ENCODE measurements at places on chromosomes 6 and 20.

DNA sequence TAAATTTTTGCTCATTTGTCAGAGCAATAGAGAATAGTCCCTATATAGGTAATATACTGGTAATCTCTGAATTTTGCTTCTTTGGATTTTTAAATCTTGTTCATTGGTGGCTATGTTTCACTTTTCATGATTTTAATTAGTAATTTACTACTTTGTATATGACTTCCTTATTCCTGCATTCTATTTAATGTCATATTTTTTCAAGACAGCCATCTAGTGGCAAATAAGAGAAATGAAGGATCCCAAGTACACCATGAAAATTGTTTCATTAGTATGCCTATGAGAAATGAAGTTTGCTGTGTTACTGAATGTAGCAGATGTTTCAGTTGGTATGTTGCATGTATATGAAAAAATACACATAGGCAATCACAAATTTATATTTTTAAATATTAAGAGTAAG is 82.4 kb downstream of the ZNF292 start:
- DNase-seq: peak; percentile 19

- no peak for DNase-seq
Observed at GRCh38 chr20:1171461-1172093, 13.2 kb downstream of the TMEM74B start.

DNA sequence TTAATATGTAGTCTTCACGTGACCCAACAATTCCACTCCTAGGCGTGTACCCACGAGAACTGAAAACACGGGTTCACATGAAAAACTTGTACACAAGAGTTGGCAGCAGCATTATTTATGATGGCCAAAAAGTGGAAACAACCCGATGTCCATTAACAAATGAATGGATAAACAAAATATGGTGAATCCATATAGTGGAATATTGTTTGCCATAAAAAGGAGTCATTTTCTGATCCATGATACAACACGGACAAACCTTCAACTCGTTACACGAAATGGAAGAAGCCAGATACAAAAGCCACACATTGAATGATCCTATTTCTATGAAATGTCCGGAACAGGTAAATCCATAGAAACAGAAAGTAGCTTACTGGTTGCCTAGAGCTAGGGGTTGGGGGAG is 78.4 kb downstream of the BMP7 start:
- no peak for DNase-seq

DNA sequence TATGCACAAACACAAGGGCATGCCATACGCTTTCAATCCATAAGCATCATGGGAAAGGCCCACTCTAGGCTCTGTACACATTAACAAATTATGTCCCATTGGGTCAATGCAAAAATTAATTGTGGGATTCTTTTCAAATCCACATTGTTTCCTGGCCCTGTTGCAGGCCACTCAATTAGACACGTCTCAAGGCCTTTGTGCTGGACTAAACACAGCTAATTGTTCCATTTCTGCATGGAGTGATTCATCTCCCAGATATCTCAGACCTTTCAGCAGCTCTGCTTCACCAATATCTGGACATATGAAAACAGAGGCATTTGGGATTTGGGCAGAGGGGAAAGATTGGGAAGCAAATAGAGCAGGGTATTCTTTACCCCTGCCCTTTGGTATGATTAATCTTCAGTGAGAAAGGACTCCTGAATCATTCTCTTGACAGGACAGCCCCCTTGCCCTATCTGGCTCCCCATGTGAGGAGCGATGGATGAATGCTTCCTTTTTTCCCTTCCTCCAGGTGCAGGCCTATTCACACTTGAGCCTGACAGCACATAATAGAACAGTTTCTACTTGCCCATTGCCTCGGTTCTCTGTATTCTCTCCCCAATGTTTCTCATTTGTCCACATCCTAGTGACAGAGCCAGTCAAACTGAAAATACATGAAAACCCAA is 547.6 kb downstream of the HAO1 start:
- no peak for DNase-seq

- no peak for DNase-seq
Observed at GRCh38 chr6:15823838-15824414, 161.1 kb upstream of the DTNBP1 start.

- DNase-seq: no peak
Observed at GRCh38 chr6:168166627-168167026, 87.6 kb upstream of the FRMD1 start.

- DNase-seq: no peak
Observed at GRCh38 chr6:158019416-158019815, 37.8 kb downstream of the SYNJ2 start.

DNA sequence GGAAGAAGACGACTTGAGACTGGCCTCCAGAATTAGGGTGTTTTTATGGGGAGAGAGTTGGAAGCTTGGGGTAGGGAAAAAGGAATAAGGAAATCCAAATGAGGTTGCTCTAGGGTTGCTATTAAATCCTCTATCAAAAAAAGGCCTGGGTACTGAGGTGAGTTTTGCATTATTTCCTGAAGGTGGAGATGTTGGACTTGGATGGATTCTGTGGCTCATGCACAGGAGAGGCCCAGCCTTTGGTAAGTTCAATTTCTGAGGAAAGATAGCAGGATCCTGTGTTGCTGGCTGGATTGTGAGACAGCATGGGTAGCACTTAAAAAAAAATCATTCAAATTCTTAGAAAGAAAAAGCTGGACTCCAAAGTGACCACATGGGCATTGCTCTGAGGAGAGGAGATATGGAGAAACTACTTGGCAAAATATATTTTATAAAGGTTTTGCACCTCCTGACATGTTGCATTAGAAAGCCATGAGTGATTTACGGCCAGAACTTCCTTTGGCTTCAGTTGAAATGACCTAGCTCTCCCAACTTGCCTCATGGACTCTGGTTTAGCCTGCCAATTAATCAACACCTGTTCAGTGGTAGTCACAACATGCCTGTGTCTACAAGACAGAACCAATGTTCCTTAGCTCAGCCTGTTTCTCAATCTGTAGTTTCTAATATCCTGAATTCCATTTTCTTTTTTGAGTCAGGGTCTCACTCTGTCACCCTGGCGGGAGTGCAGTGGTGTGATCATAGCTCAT is 152.1 kb upstream of the RALGAPA2 start:
- no peak for DNase-seq

DNA sequence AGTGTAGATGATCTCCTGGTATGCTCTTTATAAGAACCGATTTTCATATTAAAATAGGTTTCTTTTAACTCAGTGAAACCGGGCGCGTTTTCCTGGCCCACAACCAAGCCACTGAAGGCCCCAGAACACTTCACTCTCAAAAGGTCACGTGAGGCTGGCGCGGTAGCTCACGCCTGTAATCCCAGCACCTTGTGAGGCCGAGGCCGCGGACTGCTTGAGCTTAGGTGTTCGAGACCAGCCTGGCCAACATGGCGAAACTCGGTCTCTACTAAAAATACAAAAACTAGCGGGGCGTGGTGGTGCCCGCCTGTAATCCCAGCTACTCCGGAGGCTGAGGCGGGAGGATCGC is 402 bp upstream of the TAF8 start:
- peak; percentile 72 for DNase-seq

DNA sequence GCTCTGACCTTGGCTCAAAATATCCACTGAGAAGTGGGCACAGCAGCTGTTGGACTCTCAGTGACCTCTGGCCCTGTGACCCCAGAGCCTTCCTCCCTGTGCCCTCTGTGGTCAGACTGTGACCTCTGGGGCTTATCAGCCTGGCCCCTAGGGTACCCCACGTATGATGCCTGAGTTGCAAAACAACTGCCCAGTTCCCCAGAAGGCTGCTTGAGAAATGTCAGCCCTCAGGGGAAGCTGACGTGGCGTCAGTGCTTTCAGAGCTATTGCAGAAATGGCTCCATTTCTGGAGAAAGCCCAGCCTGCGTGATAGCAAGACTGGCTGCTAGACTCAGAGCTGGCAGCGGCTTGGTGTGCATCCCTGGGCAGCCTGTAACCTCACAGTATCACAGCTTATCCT is 31.5 kb upstream of the TGM2 start:
- no peak for DNase-seq

DNA sequence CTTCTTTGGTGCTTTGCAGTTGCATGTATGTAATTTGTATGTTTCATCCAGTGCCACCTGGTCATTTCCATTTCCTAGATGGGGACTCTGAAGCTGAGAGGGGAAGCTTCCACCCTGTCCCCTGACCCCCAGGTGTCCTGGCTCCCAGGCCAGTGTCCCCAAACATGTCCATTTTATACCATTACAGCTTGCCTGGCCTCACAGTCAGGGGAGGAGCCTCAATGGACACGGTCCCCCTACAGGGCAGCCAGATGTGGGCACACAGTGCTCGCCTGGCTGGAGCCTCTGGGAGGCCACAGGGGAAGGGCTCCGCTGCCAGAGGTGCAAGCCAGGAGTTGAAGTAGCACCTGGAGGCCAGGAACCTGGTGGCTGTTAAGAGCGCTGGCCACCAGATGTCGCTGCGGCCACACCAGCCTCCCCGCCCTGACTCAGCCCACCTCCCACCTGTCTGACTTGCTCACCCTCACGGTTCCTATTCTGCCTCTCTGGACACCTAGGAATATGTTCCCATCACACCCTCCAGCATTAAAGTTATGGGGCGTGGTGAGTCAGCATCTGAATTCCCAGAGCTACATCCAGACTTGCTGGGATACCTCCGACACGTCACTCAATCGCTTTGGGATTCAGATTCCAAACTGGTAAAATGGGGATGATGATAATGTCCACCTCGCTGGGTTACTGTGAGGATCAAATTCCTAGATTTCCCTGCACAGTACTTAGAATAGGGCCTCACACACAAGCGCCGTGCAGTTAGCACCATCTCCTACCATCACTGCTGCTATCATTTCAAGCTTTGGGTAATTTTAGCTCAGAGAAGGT is 107.4 kb downstream of the SULF2 start:
- DNase-seq: peak; percentile 67

- no peak for DNase-seq
Observed at GRCh38 chr20:62476056-62476838, 452 bp upstream of the GATA5 start.

DNA sequence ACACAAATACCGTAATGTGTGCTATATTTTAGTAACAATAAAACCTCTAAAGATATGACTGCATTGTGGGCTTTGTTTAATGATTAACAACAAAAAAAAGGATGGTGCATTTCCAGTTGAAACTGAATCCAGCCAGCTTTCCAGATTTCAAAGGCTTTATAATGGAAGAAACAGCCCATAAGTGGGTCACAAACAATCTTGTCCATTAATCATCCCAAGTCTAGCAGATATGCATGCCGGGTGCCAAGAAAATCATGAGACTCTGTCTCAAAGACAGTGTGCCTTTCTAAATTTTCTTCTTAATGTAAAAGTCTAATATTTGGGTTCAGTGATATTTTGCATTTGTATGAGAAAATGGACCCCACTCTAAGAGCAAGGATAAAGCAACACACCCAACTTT is 20.6 kb upstream of the LAMP5 start:
- DNase-seq: no peak

DNA sequence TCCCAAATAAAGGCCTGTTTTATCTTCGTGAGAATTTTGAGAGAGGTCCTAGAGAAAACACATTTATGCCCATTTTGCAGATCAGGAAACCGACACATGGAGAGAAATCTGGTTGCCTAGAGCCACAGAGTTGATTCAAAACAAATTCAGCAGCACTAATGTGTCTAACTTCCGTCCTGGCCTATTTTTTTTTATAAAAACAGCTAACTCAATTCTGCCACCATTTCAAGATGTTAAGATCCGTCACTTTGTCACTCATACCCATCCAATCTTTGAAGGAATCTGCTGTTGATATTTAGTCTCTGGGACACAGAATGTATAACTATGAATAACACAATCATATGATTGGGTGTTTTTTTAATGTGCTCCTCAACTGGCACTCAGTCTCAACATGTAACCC is 611.1 kb upstream of the ARID1B start:
- peak; percentile 43 for DNase-seq

GRCh38 chr20:14992153-14992552 is 654.7 kb upstream of the FLRT3 start:
- no peak for DNase-seq

DNA sequence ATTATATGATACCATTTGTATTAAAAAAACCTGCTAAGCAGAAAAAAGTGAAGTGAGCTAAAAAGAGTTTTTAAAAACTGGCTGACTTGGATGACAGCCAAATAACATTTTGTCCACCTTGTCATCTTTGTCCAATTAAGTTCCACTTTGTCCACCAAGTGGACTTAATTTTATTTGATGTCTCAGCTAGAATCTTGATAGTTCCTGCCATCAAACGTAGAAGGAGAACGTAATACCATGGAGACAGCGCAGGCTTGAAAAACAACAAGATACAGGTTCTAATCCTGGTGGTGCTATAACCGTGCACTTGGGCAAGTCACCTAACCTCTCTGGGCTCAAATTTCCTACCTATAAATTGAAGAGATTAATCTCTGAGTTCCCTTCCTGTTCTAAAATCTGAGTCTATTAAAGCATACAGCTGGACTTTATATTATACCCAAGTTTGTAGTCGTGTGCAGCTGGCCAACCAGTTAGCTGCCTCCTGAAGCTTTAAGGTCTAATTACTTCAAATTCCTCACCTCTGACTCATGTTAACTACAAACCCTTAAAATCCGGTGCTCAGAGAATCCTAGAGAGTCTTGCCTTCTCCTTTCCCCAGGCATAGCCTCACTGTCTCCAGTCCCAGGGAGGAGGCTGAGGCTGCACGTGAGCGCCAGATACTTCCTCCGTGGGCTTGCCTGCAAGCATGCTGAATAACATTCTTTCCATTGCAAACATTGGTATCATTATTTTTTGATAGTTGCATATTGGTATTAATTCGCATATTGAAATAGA is 16.8 kb downstream of the TMEM244 start:
- DNase-seq: no peak

GRCh38 chr6:114216789-114217467 is 125.9 kb downstream of the HS3ST5 start:
- DNase-seq: no peak

DNA sequence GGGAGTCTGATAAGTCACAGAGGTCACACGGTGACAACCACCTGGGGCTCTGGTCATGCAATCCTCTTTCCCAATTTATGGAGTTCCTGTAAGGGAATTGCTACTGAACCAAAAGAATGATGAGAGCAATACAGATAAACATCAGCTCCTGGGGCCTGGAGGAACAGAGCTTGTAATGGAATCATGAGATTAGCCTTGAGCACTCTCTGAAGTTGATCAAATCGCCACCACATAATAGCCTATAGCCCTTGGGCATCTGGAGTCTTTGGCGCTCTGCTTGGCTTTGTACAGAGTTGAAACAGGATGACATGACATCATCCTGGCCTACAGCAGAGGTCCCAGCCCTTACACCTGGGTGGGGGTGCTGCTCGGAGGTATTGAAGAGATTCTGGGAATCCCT is 154.3 kb upstream of the DTNBP1 start:
- DNase-seq: no peak

DNA sequence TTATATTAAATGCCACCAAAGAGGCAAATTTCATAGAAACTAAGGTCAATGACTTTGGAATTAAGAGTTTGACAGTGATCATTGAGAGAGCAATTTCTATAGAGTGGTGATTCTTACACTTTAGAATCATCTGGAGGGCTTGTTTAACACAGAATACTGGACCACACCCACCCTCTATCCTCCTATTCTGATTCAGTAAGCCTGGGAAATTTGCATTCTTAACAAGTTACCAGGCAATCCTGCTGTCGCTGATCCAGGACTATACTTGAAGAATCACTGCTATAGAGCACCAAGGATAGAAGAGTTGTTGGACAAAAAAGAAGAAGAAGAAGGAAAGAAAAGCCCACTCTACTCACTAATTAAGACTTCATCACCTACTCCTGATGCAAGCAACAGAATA is 21.3 kb upstream of the TBX18 start:
- no peak for DNase-seq
